Stimulated activated CD8-positive, alpha-beta memory T cell treated with anti-CD3 and anti-CD28 coated beads, Interleukin-2, amount 100 ng/mL, for 48 hours (primary cell): ENCODE measurements at places on chromosomes 12 and 14.

GRCh38 chr12:17076028-17076744, 470.2 kb upstream of the LMO3 start:
- no peak for DNase-seq

DNA sequence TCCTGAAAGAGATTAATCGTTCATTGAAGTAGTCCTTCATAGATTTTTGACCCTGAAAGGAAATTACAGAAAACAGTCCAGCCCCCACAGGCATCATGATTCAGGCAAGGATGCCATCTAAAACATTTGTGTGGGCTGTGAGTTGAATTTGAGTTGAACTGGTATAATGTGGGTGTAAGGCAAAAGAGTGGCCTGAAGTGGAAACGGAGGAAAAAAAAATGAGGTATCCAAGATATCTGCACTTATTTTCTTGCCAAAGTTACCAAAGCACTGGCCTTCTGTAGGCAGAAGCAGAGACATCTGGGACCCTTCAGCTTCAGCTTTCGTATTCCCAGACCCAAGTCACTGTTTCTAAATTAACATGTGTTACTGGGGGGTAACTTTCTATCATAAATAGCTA, 105.1 kb upstream of the DIO2 start:
- no peak for DNase-seq

GRCh38 chr14:90384543-90384911, 12.3 kb upstream of the CALM1 start:
- DNase-seq: no peak

DNA sequence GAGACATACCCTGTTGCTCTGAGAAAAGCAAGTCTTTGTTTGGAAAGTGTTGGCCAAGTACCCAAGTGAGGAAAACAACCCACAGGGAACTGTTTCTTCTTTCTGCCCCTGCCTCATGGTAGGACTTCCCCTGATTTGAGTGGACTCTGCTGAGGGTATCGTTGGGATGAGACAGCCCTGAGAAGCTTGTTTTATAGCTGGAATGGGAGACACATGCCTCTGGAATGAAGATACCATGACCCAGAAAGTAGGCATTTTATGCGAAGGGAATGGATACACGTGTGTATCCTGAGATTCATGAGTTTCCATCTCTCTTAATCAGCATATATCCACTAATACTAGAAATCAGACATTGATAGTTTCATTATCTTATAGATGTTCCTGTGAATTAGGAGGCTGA, 382.3 kb downstream of the ATP23 start:
- DNase-seq: no peak

DNA sequence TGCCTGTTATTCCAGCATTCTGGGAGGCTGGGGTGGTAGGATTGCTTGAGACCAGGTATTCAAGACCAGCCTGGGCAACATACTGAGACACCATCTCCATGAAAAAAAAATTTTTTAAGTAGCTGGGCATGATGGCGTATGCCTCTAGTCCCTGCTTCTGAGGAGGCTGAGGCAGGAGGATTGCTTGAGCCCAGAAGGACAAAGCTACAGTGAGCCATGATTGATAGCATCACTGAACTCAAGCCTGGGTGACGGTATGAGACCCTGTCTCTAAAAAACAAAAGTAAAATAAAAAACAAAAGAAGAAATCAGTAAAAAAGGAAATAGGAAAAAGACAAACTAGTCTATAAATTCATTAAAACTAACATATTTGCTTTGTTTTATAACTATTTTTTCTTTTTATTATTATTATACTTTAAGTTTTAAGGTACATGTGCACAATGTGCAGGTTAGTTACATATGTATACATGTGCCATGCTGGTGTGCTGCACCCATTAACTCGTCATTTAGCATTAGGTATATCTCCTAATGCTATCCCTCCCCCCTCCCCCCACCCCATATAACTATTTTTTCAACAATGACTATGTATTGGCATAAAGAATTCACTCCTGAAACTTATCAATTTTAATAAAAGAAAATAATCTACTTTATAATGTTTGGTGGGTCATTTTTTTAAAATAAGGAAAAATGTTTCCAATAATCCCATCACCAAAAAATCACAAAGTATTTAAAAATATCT, 15.4 kb upstream of the AP4S1 start:
- DNase-seq: no peak

- no peak for DNase-seq
These were observed 111.9 kb downstream of the LGR5 start for GRCh38 chr12:71551529-71551928.

DNA sequence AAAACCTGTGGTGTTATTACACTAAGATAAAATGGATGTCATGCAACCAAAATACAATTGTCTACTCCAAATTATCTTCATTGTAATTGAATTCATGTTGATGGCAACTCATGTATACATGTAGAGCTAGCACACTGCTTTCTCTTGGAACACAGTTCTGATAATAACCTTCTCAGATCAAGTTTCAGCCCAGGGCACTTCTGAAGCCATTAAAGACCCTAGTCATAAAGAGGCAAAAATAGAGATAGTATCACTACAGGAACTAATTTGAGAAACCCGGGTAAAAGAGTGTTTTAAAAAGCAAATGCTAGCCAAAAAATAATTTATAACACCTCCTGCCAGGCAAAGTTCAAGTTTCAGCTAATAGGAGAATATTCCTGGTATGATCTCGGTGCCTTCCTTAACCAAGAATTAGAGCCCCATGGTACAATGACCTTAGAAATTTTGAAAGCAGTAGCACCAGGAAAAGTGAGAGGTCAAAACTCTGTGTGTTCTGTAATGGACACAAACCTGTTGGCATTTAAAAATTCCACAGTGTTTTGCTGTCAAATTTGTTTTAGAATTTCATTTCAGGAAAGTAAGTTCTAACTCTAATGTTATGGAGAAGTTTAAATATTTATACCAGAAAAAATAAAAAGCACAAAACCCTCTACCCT, 105.0 kb upstream of the FRMD6 start:
- DNase-seq: no peak

DNA sequence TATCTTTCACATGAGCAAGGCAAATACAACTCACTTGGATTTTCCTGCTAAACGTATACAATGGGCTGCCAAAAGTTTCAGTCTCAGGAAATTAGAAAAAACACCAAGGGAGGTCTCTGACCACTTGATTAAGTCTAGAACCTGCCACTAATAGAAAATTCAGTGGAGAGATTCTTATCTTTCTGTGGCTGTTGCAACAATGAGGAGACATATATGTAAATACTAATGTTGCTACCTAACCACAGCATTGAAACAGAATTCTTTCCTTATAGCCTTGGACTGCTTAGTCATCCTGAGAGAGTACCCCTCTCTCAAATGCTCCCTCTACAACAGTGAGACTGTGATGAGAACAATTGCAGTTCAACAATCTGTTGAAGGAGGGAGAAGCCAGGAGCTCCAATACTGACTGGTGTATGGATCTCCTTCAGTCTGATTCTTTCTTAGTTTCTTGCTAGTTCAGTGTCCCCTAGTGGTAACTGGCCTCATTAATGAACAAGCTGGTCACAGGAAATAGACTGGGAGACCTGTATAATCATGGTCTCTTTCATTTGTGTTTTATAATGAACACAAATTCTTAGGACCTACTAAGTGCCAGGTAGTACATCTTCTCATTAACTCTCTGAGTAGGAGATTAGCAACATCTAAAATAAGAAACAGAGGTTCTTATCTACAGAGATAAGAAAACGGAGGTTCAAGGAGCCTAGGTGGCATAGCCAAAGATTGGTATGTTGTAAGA, 164.5 kb downstream of the SLC38A4 start:
- no peak for DNase-seq

- no peak for DNase-seq
These were observed 39.2 kb downstream of the BCL11B start for GRCh38 chr14:99232714-99233214.

GRCh38 chr14:35046751-35047536, 872 bp downstream of the FAM177A1 start:
- DNase-seq: peak; percentile 27

DNA sequence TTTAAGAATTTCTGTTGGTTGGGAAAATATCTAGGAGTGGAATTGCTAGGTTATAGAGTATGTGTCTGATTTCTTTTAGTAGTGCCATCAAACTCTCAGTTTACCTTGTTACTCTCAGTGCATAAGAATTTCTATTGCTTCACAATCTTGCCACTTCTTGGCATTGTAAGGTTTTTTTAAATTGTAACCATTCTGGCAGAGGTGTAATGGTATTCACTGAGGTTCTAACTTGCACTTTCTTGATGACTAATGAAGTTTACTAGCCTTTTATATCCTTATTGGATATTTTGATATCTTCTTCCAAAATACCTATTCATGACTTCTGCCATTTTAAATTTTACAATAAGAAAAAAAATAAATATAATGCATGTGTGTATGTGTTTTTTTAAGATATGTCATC, 478.0 kb downstream of the NAV3 start:
- no peak for DNase-seq

DNA sequence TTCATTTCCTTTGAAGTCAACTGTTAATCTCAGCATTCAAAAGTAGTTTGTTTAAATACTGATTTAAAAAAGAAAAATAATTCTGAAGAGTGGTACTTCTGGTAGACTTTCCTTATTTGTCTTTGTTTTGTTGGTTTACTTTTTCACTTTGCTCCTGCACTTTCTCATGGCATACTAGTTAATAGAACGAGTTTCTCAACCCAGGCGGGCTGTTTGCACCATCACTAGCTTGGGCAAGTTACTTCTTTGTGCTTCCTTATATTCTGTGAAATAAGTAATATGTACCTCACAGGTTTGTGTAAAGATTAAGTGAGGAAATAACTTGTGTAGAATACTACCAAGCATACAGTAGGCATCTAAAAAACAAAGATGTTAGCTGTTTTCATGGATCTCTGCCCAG, 45.5 kb downstream of the SLC38A6 start:
- no peak for DNase-seq

DNA sequence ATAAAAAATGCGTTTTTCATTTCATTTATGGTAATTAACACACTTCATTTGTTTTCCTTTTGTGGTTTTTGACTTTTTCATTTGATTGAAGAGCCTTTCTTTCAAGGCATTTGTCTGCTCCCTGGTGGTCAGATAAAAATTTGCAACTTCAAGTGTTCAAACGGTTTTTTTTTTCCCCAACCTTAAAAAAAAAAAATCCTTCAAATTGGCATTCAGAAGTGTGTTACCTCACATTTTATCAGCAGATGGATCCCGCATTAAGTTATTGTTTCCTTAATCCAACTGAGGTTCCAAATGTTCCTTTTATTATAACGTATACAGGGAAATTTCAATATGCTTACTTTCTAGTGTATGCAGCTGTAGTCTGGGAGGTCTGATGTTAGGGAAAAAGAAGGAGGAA, 47.2 kb downstream of the MYF5 start:
- DNase-seq: no peak

GRCh38 chr12:122366685-122367475, 55.6 kb downstream of the CLIP1 start:
- no peak for DNase-seq

DNA sequence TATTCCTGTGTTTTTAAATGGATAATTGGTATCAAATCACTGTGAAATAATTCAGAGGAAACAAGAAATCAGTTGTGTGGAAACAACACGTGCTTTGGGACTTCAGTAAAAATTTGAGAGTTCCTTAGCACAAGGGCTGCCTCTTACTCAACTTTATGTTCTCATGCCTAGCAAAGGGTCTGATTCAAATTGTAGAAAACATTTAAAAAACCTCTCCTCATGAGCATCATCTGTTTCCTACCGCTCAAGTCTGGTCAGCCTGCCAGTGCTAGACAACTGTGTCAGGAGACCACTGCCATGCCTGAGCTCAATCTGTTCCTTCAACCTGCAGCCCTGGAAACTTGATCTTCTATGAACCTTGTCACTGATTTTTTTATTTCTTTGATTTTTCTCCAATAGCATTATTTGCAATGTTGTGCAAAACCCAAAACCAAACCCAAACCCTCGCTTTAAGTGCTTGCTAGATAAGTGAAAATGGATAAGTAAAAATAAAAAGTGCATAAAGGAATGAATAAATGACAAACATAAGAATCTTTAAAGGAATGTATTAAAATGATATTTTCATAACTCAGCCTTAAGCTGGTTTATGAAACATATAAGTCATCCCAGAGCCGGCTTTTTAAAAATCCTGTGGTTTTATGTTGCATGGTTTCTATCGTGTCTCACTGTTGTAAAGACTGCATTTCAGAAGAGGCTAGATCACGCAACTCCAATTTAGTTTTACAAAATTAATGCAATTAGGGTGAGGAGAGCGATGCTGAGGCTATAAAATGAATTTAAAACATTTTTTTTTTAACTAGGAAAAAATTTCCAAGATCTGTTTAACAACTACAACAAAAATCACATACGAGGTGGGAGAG, 361.2 kb upstream of the PDE3A start:
- DNase-seq: no peak

GRCh38 chr14:48974994-48975393, 611.2 kb downstream of the RPS29 start:
- no peak for DNase-seq

DNA sequence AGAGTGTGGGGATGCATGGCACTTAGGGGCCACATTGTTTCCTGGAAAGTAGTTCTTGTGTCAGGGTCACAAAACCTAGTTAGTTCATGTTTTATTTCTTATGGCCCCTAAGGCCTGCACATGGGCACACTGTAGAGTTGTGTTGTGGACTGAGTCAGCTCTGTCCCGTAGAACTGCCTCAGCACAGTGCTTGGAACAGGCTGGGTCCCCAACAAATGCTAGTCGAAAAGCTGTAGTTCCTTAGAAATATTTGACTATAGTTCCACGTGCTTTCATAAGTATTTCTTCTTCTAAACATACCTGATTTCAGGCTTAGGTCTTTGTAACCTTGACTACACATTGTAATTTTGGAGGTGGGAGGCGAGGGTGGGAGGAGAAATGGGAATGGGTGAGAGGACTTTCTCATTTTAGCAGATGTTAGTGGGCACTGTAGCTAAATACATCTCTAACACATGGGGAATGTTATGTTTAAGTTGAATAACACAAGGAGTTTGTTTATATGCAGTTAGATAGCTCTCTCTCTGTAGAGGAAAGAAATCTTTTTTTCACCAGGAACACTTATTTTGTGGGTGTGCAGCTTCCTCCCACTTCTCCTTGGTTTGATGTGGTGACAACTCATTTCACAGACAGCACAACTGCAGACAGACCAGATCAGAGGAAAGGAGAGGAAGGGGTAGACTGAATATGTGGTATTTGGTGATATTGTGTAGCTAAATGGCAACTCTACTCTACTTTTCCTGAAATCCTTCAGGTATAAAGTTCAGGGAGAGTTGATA, 39.5 kb upstream of the DACT1 start:
- DNase-seq: no peak
